ENCODE measurements at places on chromosomes 2 and 18.
A peak's percentile ranks its signal among the peaks of the same experiment; 100 is the strongest.

- DNase-seq: no peak
These were observed 13.9 kb upstream of the RBMS1 start for GRCh38 chr2:160507464-160507863.

GRCh38 chr2:42342795-42343241 lies 18.2 kb downstream of the COX7A2L start:
- DNase-seq: no peak

GRCh38 chr2:85318222-85319074 lies 9.3 kb downstream of the TGOLN2 start:
- no peak for DNase-seq

DNA sequence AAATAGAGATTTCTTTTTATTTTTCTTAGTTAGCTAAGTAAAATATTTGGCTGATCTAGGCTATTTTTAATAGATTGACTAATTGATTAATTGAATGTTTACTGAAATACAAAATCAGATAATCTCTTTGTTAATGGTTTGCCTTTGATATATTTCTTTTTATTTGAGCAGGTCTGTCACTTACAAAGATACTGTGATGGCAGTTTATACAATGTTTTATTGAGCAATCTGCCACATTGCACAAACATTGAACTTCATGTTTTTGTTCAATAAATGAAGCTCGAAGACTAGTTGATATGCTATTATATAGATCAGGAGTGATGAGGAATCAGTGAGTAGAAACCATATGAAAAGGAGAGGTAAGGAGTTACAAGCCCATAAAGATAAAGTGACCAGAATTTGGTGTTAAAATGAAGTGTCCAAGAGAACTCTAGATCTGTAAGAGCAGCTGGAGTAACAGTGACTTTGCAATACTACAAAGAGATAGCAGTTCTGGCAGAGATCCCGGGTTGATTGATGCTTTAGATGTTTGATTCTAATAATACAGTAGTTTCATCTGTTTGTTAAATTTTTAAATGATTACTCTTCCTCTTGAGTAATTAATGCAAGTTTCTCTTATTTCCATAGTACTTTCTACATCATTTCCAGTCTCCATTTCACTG lies 574.2 kb downstream of the CCDC85A start:
- no peak for DNase-seq

- no peak for DNase-seq
These were observed 373.5 kb downstream of the EN1 start for GRCh38 chr2:118473846-118474540.

- DNase-seq: no peak
These were observed 199.2 kb upstream of the TNP1 start for GRCh38 chr2:217058791-217059755.

- no peak for DNase-seq
These were observed 12.7 kb downstream of the CYTIP start for GRCh38 chr2:157431176-157431575.

GRCh38 chr2:86064006-86064405 lies 41.7 kb downstream of the POLR1A start:
- DNase-seq: no peak

GRCh38 chr2:10119601-10120157 lies 2.9 kb upstream of the RRM2 start:
- no peak for DNase-seq

DNA sequence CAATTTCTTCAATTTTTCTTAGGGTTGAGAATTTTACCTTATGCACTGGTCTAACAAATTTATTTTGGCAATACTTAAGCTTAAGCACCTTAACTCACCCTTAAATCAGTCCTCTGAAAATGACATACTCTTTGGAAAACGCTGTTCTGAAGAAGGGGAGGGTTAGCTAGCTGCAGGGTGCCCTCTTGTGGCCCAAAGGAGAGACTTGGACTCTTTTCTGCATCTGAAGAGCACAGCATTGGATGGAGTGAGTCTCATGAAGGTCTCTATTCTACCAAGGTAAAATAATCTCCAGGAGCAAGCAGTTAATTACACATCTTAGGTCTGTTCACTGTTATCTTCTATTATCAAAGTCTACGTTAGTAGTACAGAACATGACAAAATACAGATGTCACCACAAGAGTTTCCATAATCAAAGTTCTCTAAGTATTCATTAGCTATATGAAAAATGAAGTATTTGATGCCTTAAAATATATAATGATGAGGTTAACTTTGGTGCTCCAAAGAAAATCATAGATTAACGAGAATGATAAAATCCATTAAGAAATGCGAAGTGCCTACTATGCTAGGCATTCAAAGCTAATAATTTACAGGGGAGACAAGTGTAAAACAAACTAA lies 24.4 kb downstream of the PUM2 start:
- peak; percentile 33 for DNase-seq

DNA sequence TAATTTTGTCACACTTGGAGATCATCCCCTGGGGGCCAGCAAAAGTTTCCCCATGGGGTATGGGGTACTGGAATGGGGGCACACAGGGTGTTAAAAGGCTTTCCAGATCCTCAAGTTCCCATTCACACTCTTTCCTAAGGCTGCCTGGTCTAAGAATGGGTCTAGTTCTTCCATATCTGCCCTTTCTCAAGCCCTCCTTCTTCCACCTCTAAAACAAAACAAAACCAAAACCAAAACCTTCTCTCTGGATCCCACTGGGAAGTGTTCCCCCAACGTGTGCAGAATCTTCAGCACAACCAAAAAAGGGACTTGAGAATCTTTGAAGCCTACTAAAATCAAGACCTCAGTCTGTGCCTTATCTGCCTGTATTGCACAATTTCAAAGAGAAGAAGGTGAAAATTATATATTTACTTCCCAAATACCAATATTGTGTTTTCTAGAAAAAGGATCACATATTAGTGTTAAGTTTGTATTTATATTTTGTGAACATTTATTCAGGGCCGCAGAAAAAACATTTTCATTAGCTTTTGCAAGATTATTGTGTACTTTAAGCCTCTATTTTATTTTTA lies 207.2 kb upstream of the TCF4 start:
- no peak for DNase-seq

- DNase-seq: no peak
These were observed 44.7 kb downstream of the GLI2 start for GRCh38 chr2:120780402-120780801.

- DNase-seq: no peak
These were observed 110.7 kb upstream of the TLK1 start for GRCh38 chr2:171271386-171271785.

- no peak for DNase-seq
These were observed 133.7 kb downstream of the CBLN2 start for GRCh38 chr18:72410399-72410798.

DNA sequence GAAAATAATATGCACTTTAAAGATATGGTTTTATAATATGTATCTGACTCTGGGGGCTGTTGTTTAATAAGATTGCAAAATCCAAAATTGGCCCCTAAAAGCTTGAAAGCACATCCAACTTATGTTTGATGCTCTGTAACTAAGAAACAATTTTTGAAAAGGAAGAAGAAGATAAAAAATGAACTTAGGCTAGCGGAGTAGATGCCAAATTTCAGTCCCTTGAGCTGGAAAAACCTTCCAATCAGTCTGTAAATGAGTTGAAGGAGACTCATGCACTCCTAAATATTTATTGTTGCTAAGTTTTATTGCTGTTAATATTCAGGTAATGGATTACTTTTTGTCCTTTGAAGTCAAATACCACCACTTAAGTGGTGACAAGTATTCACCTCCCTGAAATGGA lies 465.0 kb downstream of the ZEB2 start:
- no peak for DNase-seq

DNA sequence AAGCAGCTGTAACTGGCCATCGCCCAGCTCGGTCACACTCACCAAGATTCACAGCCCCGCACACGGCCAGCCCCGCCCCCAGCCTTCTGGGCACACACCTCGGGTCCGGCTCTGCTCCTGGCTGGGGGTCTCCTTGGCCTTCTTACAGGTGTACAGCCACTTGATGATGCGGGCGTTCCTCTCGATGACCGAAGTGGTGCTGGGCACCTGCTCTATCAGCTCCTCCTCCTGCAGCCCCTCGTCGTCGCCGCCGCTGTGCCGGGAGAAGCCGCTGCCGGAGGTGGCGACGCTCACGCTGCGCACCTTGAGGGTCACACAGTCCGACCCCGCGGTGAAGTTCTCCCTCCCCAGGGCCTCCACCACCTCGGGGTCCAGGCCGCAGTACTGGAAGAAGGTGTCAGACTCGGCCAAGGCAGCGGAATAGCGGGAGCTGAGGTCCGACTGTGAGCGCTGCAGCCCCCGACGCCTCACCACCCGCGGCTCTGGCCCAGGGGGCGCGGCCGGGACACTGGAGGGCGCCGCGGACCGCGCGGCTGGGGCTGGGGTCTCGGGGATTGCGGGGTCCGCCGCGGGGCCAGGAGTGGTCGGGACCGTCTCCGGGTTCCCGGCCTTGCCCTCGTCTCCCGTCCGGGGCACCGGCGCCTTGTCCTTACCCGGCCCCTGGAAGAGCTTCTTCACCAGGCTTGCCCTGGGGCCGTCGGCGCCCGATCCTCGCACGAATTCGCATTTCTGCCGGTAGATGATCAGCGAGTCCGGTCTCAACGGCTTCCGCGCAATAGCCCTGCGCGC lies 769 bp downstream of the FAM110C start:
- DNase-seq: no peak

- DNase-seq: no peak
These were observed 6.6 kb upstream of the RPL31 start for GRCh38 chr2:100995309-100996075.

DNA sequence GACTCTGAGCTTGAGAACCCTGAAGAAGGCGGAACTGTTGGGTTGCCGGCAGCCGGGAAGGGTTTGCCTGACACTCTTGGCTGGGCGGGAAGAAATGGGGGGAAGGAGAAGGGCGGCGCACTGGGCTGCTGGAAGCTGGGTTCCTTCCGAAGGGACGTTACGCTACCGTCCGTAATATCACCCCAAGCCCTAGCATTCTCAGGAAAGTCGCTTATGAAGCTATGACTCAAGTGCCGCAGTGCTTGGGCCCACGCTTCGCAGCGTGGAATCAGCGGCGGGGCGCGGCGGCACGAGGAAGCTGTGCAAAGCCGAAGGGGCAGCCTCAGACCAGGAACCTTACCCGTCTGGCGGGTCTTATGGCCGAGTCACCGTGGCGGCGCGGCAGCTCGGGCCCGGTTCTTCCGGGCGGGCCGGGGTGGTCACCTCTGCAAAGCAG lies 50.2 kb upstream of the SIGLEC15 start:
- DNase-seq: no peak

DNA sequence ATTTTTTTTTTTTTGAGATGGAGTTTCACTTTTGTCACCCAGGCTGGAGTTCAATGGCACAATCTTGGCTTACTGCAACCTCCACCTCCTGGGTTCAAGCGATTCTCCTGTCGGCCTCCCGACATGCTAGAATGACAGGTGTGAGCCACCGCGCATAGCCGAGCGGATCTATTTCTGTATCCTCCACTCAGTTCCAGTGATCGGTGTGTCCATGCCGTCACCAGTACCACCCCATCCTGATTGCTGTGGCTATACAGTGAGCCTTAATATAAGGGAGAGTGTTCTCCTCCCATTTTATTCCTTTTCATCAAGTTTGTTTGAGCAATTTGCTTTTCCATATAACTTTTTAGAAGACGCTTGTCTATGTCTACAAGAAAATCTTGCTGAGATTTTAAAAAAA lies 35.2 kb downstream of the RFX8 start:
- DNase-seq: no peak

Measured in stimulated activated CD8-positive, alpha-beta memory T cell treated with anti-CD3 and anti-CD28 coated beads, Interleukin-4, amount 100 ng/mL, for 1 hour (primary cell).